ENCODE measurements at places on chromosomes 2 and 18.

DNA sequence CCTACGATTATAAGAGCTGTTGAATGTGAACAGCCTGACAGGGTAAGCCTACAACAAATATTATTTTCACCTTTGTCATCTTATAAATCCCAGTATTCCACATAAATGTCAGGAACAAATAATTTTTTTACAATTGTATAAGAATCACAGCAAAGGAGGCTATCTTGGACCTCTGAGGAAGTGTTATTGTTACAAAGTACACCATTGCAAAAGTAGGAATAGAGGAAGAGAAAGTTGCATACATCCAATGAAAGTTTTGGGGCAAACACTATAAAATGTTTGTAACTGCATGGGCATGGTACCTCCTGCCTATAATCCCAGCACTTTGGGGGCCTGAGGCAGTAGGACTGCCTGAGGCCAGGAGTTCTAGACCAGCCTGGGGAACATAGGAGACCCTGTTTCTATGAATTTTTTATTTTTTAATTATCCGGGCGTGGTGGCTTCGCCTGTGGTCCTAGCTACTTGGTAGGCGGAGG is 715 bp upstream of the MEMO1 start:
- DNase-seq, result no peak

DNA sequence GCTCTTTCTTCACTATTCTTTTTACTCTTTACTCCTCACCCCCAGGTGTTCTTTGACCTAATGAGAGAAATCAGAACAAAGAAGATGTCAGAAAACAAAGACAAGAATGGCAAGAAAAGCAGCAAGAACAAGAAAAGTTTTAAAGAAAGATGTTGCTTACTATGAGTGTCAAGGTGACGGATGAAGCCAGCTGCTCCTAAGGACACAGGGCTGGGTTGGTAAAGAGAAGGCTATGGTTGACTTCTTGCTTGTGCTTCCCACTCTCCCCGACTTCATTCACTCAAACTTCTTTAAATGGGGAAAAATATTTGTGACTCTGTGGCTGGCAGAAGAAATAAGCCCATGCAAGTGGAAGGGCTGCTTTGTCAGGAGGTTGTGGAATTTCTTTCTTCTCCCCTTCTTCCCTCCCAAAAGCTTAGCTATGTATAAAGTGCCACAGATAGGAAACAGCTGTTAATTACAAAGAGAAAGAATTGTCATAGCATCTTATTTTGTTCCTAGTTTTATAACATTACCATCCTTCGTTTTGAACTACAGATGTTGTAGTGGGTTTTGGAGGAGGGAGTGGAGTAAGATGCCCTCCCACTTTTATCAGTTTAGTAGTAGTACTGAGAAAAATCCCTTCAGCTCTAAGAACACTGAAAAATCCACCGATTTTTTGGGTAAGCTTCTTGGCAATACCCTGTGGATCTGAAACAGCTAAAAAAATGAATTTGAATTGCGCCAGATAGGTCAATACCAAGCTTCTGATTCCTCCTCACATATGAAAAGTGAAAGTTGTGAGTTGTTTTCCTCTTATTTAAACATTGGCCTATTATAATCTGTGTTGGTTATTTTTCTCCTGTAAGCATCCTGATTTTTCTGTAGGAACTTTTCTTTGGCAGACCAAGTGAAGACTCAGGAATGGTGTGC is 40.7 kb downstream of the RALB start:
- DNase-seq, result no peak

DNA sequence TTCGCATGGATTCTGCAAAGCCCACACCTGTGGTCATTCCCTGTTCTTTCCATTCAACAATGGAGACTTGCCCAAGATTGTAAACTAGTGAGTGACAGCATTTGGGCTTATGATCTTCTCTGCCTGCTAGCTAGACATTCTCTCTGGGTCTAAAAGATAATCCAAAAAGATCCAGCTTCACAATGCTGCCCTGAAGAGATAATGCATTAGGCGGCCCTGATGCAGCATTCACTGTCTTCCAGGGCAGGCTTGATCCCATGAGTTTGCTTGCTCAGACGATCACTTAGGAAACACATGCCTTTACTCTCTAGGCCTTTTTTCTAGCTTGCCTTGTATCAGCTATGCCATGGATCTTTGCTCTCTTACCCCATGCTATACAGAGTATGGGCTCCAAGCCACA is 196.1 kb downstream of the SETBP1 start:
- no peak for DNase-seq

- no peak for DNase-seq
Measured at GRCh38 chr2:98404556-98405250, 40.0 kb upstream of the INPP4A start.

GRCh38 chr18:22447792-22448191 is 30.1 kb upstream of the CTAGE1 start:
- DNase-seq, result peak; percentile 82

GRCh38 chr2:10830641-10831399 is 18.2 kb upstream of the PDIA6 start:
- no peak for DNase-seq

Measured in amniotic epithelial cell (primary cell).